ENCODE measurements at places on chromosomes 1 and 21.

DNA sequence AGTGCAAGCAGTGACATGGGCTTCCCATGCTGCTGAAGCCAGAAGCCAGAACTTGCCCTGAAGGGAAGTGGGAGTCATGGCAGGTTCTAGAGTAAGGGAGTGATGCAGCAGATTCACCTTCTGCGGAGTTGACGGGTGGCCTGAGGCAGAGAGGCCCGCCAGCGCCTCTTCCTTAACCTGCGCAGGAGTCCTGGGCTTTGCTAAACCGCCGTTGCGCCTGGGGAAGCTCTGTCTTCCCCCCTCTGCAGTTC, 67.3 kb downstream of the OBSCN start:
- no peak for DNase-seq

DNA sequence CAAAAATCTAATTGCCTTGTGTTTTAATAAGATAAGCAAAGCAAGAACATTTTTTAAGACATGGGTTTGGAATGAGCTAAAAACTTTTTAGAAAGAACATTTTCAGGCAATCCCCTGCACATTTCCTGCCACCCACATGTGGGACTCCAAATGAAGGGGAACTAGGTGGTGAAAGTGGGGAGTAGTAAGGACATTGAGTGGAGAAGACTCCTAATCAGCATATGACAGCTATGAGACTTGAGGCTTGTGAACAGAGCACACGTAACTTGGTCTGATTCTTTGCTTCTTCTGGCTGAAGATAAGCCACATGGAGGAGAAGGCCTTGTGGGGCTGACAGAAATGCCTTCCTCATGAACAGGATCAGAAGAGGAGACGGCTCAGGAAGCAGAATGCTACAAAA, 50.3 kb downstream of the FCER1A start:
- no peak for DNase-seq

- DNase-seq, result no peak
Measured at GRCh38 chr1:48831120-48831978, 54.7 kb upstream of the BEND5 start.

GRCh38 chr1:77287535-77287934, 5.7 kb downstream of the AK5 start:
- DNase-seq, result no peak

- no peak for DNase-seq
Measured at GRCh38 chr21:15534450-15534886, 195.3 kb upstream of the USP25 start.

DNA sequence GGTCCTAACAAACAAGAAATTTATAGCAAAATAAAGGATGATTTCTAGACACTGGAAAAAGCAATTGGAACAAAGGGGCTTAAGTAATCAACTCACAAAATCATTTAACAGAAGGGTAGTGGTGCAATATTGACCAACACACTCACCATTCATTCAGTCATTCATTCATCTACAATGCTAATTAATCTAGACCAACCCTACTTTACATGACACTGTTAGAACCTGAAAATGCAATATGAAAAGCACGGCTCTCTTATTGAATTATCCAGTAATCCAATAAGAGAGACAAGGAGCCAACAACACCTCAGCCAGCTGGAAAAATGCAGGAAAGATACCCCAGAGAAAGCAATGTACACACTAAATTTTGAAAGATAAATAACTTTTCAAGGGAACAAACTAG, 310.8 kb upstream of the NR5A2 start:
- DNase-seq, result peak; percentile 77

GRCh38 chr21:29434081-29434480, 135.4 kb downstream of the BACH1 start:
- no peak for DNase-seq

- no peak for DNase-seq
Measured at GRCh38 chr21:38319781-38320180, 63.0 kb downstream of the KCNJ15 start.

DNA sequence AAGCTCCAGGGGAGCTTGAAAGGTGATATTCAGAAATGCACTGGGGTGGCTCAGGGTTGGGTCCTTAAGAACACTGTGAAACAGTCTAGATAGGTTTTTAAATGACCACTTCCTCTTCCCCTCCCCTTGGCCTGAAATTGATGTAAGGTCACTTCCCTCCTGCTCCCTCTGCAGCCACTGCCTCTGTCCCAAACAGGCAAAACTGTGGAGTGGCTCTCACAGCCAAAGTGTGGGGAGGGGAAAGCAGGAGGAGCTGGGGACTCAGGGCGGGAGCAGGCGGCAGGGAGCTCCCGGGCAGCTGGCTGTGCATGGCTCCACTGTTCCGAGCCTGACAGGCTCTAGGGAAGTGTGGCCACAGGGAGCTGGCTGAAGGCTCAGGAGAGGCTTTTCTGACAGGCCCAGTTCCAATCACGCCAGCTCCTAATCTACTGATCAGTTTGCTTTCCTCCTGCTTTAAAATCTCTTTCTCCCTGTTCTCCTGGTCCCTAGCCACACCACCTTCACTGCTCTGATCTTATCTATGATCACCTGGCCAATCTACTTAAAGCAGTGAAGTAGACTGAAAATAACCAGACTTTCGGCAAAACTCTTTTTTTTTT, 5.1 kb upstream of the CSRP1 start:
- DNase-seq, result no peak

DNA sequence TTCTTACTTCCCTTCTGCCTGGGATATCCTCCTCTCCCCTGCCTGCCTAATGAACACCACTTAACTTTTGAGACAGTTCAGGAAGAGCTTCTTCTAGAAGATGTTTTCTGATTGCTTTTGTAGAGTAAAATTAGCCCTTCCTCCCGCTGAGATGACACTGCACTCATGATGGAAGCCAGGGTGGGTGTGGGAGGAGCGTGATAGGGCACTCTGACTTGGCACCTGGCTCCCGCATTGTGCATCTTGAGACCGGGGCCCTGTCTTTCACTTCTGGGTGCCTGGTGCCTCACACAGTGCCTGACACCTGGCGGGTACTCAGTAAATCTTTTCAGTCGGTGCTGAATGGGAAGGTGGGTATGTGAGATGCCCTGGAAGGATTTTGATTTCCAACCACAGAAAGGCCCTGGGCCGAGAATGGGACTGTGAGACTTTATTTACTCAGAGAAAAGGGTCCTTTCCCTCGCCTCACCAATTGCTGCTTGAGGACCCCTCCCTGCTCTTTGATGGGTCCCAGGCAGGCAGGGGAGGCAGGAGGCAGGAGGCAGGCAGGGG, 6.8 kb downstream of the THEM5 start:
- no peak for DNase-seq

DNA sequence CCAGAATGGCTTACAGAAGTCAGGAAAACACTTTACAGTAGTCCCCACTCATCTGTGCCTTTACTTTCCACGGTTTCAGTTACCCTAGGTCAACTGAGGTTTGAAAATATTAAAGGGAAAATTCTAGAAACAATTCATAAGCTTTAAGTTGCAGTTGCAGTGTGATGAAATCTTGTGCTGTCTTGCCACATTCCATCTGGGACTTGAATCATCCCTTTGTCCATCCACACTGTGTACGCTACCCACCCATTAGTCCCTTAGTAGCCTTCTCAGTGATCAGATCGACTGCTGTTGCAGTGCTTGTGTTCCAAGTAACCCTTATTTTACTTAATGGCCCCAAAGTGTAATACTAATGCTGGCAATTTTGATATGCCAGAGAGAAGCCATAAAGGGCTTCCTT, 30.5 kb downstream of the ZCCHC17 start:
- no peak for DNase-seq

DNA sequence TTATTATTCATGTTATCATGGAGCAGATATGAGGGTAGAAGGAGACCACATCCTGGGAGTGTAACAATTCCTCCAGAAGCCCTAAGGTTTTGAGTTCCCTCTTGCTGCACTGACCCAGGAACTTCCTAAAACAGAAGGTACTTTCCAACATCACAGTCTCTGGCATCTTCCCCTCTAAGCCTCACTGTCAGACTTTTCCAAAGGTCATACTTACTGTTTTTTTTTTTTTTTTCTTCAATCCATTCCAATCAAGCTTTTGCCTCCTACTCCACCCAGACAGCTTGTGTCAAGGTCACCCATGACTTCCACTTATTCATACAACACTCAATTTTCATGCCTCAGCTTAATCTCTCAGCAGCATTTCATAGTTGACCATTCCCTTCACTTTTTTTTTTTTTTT, 18.4 kb upstream of the UQCRHL start:
- DNase-seq, result no peak

DNA sequence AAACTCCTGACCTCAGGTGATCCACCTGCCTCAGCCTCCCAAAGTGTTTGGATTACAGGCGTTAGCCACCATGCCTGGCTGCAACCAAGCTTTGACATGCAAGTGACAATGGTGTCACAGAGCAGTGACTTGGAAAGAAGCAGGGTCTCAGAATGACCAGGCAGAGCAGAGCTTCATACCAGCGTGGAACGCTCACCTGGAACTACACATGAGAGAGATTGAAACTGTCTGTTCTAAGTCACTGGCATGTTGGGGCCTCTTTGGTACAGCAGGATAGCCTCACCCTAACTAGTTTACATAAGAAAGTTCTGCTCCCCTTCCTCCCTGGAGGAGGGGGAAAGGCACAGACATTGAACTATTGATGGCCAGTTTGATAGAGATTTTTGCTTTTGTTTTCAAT, 47.5 kb upstream of the ITPKB start:
- no peak for DNase-seq

DNA sequence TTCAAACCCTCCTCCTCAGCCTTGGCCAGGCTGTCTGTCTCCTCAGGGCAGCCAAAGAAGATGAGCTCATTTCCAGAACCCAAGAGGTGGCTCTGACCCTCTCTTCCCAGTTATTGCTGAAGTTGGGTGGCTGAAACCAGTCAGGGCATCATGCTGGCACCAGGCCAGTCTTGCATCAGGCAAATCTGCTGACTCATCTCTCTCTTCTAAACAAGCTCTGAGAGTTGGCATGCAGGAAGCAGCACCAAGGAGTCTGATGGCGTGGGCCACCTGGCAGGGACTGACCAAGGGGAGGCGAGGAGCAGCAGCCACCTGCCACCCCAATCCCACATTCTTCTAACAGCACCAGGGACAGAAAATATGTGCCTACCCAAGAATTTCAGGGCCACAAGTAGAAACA, 104.8 kb upstream of the ATP1A1 start:
- DNase-seq, result no peak

GRCh38 chr1:82492159-82492558, 691.4 kb downstream of the ADGRL2 start:
- DNase-seq, result no peak

- no peak for DNase-seq
Measured at GRCh38 chr1:50681931-50682330, 258.7 kb upstream of the DMRTA2 start.

DNA sequence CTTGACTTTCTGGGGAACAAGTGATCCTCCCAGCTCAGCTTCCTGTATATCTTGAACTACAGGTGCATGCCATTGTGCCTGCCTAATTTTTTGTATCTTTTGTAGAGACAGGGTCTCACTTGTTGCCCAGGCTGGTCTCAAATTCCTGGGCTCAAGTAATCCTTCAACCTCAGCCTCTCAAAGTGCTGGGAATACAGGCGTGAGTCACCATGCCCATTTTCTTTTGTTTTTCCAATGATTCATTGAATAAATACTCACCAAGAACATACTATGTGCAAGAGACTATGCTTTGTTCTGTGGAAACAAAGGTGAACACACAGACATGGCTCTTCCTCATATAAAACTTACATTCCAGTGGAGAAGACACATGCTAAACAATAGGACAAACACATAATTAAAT, 407.8 kb upstream of the DAB1 start:
- no peak for DNase-seq

DNA sequence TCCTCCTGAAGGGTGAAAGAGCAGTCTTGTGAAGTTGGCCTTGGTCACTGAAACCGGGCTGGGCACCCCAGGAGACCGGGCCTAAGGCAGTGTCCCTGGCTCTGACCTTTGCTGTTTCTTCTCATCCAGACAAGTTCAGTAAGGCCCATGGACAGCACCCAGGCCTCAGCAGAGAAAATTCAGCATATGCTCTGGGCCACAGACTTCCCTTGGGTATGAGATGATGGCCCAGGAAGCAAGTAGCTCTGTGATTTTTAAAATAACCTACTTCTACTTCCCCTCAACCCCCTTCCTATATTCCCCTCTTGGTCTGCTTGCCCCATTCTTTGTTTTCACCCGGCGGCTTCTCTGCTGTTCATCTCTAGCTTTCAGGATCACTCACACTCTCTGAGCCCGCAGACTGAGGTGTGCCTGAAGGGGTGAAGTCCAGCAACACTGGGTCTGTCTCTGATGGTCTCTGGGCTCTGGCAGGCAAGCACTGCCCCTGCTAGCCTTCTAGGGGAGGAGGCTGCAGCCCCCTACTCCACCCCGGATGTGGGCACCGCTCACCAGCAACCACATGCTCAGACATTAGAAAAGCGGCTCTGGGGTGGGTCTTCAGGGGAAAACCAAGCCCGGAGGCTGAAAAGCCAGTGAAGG, 2.9 kb upstream of the GPR25 start:
- DNase-seq, result no peak

GRCh38 chr1:30668024-30668423, 55.4 kb downstream of the MATN1 start:
- DNase-seq, result peak; percentile 18

- DNase-seq, result peak; percentile 93
Measured at GRCh38 chr1:154970631-154971340, at the start of gene SHC1. Gene SHC1 (minus strand): TSS chr1:154970747. CDS start chr1:154970526, 221 bp downstream.

GRCh38 chr1:21579791-21580190, 70.6 kb downstream of the ALPL start:
- no peak for DNase-seq

DNA sequence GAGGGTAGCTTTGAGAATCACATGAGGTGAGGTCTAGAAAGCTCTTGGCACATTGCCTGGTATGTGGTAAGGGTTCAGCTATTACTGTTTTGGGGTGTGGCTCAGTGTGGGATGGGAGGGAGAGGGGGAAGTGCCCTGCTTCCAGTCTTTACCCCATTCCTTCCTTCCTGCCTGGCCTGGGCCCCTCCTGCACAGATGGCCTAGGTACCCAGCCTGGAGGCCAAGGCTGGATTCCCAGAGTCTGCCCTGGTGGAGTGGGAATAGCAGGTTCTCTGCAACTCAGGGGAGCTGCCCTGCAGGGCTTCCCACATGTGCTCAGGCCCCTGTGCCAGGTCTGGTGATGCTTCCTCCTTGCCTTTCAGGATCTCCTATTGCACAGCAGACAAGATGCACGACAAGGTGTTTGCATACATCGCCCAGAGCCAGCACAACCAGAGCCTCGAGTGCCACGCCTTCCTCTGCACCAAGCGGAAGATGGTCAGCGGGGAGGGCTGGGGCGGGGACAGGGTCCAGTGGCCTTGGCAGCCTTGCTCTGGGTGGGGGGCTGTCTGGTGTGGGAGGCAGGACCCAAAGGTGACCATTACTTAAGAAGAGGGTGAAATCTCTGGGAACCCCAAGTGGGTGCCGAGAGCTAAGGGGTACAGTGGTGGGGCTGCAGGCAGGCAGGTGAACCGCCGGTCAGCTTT, 13.5 kb downstream of the LDLRAP1 start:
- no peak for DNase-seq

GRCh38 chr1:219699870-219700269, 87.0 kb upstream of the ZC3H11B start:
- no peak for DNase-seq

- DNase-seq, result no peak
Measured at GRCh38 chr1:113169591-113169990, 96.6 kb downstream of the LRIG2 start.

DNA sequence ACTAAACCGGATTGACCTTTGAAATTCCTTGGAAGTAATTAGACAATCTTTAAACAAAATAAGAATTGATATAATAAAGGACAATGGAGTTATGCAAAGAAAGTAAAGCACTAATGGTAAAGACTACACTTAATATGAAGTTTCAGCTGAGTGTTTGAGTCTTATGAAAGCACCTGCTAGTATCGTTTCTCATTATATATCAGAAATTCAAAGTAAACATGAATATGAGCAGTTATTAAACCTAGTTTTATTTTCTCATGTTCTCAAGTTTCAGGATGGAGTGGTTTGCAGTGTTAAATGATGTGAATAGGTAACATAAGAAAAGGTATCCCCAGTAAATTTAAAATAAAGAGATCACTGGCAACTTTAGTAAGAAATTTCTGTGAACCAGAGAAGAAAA, 188.6 kb downstream of the ZP4 start:
- no peak for DNase-seq
